ENCODE measurements at places on chromosomes 5 and 9.

GRCh38 chr5:76202182-76202581 is 119.0 kb downstream of the SV2C start:
- no peak for DNase-seq

GRCh38 chr5:172907657-172908056 is 51.6 kb upstream of the RPL26L1 start:
- DNase-seq = no peak

- no peak for DNase-seq
Observed at GRCh38 chr9:108994695-108995094, 18.6 kb downstream of the CTNNAL1 start.

GRCh38 chr9:113631871-113632665 is 168.5 kb downstream of the RGS3 start:
- no peak for DNase-seq

DNA sequence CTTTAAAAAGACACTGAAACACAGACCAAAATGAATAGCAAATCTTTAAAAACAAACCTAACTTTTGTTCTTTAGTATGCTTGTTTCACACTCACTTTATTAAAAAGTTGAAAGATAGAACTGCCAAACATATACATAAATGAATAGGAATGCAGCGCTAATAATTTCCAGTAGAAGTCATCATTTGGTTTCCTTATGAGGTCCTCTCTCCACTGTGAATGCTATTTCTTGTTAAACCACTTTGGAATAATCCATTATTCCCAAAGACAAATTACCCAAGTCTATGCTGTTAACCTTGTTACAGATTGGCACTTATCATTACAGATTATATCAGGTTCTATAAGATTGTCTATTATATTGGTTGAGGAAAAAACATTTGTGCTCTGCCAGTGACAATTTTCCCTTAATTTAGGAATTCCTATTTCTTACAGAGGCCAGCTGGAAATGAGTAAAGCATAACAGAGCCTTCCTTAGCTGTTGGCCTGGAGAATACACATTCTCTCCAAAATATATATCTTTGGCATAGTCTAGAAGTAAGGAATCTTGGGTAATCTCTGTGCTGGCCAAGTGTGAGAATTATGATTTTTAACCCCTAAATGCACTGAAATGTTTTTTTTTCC is 29.3 kb upstream of the MINAR2 start:
- DNase-seq = no peak

DNA sequence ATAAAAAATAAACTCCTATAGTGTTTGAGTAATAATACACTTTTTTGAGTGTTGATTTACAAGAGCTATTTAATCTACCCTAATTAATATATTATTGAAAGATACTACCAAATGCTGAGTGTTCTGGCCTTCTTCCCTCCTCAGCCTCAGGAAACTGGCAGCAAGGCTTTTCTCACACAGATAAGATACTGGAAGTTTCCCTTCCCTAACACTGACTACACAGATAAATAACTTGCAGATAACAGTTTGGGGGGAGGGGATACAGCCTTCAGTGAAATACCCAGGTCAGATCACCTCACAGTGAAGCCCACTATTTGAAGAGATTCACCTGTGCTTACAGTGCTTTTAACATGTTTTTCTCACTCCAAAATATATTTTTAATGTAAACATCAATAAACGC is 1.6 kb upstream of the NIPSNAP3A start:
- no peak for DNase-seq

All from memory B cell (primary cell).